ENCODE measurements at places on chromosomes 1 and 21.

GRCh38 chr1:39488012-39488545 is 3.4 kb upstream of the BMP8A start:
- DNase-seq = no peak

GRCh38 chr1:166490437-166490991 is 323.7 kb upstream of the FAM78B start:
- DNase-seq = no peak

GRCh38 chr1:7578206-7578605 is 192.9 kb upstream of the VAMP3 start:
- no peak for DNase-seq

GRCh38 chr1:206636671-206637070 is 1.3 kb downstream of the DYRK3 start:
- peak; percentile 9 for DNase-seq

GRCh38 chr1:59061876-59062275 is 235.0 kb upstream of the FGGY start:
- peak; percentile 89 for DNase-seq

DNA sequence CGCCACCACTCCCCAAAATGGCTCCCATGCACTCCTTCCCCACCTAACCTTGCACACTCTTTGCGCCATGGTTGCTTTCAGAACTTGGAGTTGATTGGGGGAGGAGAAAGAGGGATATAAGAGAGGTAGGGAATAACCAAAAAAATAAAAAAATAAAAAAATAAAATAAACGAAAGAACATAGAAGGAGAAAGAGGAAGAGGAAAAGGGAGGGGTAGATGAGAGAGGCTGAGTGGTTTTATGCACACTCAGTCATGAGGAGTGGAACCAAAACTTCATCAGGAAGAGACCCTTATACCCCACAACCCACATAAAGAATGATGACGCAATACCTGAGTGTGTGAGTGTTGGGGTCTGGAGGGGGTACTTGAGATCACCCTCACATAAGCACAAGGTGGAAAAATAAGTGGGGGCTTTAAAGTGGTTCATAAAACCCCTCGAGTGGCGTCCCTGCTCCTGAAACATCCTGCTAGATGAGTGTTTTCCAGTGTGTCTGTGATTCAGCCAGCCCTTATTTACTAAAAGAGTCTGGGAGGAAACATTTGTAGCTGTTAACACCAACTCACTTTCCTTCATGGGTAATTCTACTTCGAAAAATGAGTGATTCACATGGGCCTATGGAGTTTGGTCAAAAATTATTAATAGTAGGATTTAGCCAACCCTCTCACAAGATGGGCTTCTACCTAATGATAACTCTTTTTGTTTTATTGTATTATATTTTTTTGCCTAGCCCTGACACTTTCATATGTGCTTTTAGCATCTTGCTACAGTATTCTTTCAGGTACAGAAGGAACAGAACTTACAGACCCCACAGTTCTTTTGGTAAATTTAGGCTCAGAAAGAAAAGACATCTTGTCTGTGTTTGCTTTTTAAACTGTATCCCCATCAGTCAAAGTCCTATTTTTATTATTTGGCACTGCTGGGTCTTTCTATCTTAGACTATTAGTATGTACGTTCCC is 5.2 kb downstream of the SLAMF1 start:
- DNase-seq = no peak

DNA sequence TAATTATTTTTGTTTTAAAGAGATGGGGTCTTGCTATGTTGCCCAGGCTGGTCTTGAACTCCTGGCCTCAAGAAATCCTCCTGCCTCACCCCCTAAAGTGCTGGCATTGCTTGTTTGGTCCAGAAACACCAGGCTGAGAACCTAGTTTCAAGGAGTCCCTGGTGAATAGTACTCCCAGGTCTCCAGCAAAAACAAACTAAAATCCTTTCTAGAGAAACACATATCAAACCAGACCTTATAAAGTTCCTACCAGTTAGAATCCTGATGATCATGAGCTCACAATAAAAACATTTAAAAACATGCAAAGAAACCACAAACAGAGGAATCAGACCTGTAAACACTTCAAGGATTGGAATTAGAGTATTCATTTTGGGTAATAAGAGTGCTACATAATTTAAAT is 34.4 kb upstream of the PADI1 start:
- DNase-seq = peak; percentile 90

- DNase-seq = peak; percentile 93
Observed at GRCh38 chr1:115314765-115315164, 23.3 kb downstream of the NGF start.

GRCh38 chr1:25009671-25010262 is 79.7 kb upstream of the RUNX3 start:
- DNase-seq = no peak

DNA sequence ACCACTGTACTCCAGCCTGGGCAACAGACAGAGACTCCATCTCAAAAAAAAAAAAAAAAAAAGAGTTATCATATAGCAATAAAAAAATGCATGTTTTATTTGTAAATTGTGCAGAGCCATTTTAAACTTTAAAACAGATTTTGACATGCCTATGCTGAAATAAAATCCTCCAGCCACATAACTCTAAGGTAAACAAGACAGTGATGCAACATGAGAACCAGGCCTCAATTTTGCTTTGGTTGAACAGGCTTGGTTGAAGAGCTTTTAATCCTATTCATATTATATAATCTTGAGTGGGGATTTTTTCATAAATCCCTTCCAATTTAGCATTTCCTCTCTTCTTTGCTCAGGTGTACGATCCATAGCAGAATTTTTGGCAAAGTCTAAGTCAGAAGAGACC is 26.1 kb downstream of the ARMH1 start:
- DNase-seq = no peak

GRCh38 chr1:202143768-202144401 is 652 bp downstream of the ARL8A start:
- peak; percentile 31 for DNase-seq

GRCh38 chr1:174883409-174883808 is 116.3 kb upstream of the CACYBP start:
- peak; percentile 55 for DNase-seq

- DNase-seq = peak; percentile 50
Observed at GRCh38 chr1:65658122-65658521, 134.6 kb upstream of the PDE4B start.

DNA sequence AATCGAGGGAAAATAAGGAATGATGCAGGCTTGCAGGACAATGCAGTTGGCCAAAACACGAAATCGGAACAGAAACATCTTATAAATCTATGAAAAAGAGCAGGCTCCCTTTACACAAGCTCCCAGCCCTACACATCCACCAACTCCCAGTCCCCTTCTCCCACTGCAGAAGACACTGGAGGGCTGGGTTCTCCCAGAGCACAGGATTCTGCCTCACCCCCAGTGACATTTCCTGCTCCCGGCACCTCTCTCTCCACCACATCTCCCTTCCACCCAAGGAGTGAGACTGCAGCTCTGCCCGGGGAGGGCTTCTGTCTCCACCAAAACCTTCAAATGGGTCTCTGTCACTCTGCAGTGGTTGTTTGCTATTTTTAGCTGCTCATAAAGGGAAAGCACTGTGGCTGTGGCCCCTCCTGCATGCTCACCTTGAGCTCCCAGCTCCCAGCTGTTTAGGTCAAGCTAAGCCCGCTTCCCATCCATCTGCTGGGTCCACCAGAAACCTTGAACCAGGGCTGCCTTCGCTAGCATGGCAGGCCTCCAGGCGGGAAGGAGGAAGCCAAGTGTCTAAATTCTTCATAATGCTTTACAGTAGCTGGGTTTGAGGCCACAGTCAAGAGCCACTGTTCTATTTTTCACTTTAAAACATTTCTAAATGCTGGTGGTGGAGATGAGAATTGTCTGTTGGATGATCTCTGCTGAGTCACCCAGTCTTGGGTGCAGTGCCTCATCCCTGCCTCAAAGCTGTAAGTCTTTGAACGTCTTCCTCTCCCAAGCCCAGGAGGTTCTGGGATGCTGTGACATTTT is 3.3 kb upstream of the C2CD2 start:
- DNase-seq = peak; percentile 87

- DNase-seq = no peak
Observed at GRCh38 chr1:10596780-10597179, 122.0 kb downstream of the PEX14 start.

DNA sequence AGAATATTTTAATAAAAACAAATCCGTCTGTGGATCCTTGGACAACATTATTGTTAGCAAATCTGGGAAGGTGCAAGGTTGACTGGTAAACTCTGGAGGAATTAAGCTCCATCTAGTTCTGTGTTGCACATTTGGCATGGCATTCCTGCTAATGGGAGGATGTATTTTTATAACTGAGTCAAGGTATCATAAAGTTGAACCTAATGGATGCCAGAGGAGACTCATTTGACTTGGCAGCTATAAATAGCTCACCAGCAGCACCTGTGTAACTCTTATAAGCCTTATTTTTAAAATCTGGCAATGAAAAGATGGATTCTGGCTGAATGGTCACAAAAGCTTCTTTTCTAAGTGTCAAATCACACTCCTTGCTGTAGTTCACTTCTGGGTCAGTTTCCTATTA is 118.5 kb upstream of the ADAMTS5 start:
- DNase-seq = no peak

GRCh38 chr1:118773656-118774055 is 214.5 kb downstream of the TBX15 start:
- no peak for DNase-seq

DNA sequence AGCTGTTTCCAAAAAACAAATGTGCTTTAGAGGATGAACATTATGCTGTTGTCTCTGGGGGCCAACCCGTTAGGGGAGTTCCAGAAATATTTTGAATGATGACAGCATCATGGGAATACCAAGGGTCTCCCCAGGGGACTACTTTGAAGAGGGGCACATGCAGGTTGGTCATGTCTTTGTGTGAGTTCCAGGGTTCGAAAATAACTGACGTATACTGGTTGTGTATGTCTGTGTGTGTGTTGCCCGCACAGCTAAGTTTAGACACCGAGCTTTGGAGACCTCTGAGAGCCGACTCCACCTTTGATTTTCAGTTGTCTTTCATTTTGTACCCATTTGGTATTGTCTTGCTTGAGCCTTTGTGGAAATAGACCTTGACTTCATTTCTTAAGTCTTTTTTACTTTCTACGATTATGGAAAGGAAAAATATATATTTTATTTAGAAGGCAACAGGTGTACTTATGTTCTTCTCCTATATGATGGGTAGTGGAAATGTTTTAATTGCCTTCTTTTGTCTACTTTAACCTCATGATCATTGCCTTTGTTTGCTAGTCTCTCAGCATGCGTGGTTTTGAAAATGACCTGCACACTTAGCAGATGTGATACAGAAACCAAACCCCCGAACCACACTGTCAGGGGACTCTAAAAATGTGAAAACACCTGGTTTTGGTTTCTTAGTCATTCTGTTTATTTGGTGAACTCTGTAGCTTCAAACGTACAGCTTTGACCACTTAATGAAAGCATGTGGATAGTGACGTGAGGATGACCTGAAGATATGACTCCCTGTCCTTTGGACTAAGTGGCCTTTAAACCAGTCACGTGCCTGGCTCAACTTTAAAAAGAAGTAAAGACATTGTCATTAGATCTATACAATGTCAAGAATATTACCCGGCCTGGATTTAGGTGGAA is 56.5 kb downstream of the GALNT2 start:
- DNase-seq = no peak

- DNase-seq = no peak
Observed at GRCh38 chr1:33257772-33258712, 1.8 kb downstream of the ZNF362 start.

- no peak for DNase-seq
Observed at GRCh38 chr1:244209955-244210354, 158.9 kb downstream of the ZBTB18 start.

DNA sequence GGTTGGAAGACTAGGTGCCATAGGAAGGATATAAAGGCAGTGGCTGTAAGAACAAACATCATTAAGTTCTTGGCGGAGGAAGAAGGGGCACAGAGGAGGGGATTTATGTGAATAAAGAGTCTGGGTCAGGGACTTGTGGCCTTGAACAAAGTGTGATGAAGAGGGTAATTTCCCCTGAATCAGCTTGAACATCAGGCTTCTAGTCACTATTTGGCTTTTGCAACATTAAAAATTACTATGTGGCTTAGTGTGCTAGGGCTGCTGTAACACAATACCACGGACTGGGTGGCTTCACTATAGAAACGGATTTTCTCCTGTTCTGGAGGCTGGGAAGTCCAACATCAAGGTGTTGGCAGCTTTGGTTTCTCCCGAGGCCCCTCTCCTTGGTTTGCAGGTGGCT is 70.5 kb upstream of the CNIH3 start:
- DNase-seq = no peak

- DNase-seq = no peak
Observed at GRCh38 chr21:38802050-38803026, 3.4 kb upstream of the ETS2 start.

DNA sequence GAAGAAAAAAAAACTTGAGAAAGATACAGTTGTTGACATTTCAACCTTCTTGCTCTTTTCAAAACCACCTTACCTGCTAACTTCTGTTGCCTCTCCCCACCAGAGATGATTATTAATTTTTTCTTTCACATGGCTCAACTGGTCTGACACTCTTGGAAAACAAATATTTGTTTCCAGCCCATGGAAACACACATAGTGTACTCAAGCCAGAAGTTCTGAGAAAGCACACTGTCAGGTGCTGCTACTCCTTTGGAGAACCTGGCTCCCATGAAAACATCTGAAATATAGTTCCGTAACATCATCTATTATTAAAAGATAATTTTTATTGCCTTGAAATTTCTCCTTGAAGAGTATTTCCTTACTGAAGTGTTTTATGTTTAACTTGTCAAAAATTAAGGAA is 145.0 kb upstream of the C1orf105 start:
- DNase-seq = no peak

DNA sequence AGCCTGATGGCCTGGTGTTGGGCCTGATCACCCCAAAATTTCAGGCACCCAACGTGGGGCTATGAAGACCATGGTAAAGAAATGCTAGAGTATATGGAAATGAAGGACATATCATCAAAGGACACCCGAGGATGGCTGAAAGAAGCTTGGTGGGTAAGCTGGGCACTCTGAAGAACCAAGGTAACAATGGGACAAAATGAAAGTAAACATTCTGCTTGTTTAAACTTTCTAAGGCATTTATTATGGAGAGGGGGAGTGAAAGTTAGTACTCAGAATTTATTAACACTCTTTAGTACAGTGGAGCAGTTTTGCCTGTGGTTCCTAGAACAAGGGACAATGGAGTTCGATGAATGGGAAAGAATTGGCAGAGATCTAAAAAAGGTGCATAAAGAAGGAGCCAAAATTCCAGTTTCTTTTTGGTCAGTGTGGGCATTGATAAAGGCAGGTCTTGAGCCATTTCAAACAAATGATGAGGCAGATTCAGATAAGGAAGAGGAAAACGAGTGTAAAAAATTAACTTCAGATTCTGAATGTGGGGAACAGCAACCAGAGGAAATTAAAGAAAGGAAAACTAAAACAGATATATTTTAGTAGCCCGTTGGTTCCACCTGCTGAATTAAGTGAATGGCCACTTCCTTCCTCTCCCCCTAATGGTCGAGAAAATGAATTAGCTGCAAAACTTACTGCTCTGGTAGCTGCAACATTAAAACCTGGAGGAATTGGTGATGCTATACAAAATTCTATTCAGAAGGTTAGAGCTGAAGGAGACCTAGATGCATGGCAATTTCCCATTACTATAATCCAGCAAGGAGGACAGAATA is 8.4 kb upstream of the PM20D1 start:
- DNase-seq = no peak

GRCh38 chr1:34361781-34362357 is 185.2 kb downstream of the C1orf94 start:
- DNase-seq = no peak

Measured in EH (cell line).